Esophagus squamous epithelium (tissue), 5 donors: ENCODE measurements at places on chromosomes 2 and 18. TPM values are rescaled to one million over a fixed set of nuclear protein-coding genes. Genes with fewer than 3 reads are reported as not detected.

Gene HNRNPA3
- 55.1 TPM for total RNA-seq

DNA sequence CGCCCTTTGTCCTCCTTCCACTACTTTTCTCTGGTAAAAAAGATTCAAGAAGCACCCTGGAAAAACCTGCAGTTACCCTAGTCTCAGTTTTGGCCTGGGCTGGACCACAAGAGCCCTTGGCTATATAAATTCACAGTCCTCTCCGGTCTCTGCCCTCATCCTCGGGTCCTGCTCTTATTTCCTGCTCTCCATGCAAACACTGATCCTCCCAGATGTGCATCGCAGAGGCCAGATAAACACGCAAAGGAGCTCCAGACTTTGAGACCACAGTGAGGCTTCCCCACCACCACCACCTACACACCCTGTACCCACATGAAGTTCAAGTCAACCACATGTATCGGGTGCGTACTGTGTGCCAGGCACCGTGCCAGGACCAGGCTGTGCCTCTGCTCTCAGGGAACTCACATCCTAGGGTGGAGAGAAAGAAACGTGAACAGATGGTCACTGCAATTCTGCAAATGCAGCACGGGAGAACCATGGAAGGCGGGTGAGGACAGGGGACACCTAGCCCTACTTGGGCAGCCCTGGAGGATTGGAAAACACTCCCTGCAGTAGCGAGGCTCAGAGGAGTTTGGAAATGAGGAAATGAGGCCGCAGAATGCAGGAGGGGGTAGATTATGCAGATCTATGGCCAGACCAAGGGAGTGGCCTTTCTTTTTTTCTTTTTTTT is 7.4 kb downstream of the CTDSP1 start:
- DNase-seq = no peak

- DNase-seq = no peak
Measured at GRCh38 chr2:223056701-223057418, 4.9 kb downstream of the KCNE4 start.

GRCh38 chr18:24227977-24228666 is 89.3 kb downstream of the CABYR start:
- no peak for DNase-seq

Gene DLX1
- not detected for total RNA-seq
